ENCODE measurements at places on chromosomes 4 and X.

GRCh38 chr4:19304028-19304427, 947.7 kb upstream of the SLIT2 start:
- no peak for DNase-seq

DNA sequence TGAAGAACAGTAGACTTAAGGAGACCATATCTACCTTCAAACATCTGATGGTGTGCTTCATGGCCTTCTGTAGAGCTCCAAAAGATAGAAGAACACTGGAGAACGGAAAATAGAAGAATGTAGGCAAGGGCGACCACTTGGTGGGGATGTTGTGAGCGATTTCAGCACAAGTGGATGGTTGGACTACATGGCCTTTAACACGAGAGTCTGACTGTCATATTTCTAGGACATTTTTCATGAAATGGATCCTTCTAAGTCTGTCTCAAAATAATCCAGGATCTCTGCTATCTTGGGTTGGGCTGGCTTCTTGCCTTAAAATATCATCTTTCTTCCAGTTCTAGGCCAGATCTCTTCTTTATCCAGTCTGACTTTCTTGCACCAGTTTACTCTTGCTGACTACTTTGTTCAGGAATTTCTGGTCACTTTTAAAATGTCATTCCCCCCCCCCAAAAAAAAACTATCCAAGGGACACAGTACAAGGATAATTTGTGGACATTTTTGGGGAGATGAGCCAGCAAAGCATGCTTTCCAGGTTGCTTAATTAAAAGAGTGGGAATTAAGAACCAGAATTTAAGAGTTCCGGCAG, 1.2 kb upstream of the MID1IP1 start:
- no peak for DNase-seq

- no peak for DNase-seq
These were observed 26.4 kb downstream of the NOP14 start for GRCh38 chr4:2936773-2937145.

- no peak for DNase-seq
These were observed 22.5 kb downstream of the SLC9B2 start for GRCh38 chr4:103054030-103054429.

- DNase-seq = no peak
These were observed 288.3 kb downstream of the CHIC1 start for GRCh38 chrX:73851014-73852009.

GRCh38 chr4:89829470-89830138, 7.4 kb downstream of the SNCA start:
- DNase-seq = no peak

DNA sequence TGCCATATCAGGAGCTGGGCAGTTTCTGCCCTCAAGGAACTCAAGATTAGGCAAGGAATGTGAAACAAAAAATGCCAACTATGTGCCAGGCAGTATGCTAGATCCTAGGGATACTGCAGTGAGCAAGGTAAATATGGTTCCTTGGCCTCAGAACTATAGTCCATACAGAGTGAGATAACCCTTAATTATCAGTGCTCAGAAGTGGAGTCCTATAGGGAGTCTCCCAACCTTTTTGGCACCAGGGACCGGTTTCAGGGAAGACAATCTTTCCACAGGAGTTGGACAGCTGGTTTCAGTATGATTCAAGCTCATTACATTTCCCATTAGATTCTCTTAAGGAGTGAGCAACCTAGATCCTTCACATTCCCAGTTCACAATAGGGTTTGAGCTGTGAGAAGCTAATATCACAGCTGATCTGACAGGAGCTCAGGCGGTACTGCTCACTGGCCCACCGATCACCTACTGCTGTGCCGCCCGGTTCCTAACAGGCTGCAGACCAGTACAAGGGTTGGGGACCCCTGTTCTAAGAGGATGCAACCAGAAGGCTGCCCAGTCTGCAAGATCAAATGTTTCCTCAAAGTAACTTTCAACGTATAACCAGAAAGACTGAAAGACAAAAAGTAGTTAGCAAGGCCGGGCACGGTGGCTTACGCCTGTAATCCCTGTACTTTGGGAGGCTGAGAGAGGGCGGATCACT, 1.7 kb upstream of the SRP72 start:
- no peak for DNase-seq

- no peak for DNase-seq
These were observed 65.8 kb downstream of the SLIT2 start for GRCh38 chr4:20317424-20317985.

DNA sequence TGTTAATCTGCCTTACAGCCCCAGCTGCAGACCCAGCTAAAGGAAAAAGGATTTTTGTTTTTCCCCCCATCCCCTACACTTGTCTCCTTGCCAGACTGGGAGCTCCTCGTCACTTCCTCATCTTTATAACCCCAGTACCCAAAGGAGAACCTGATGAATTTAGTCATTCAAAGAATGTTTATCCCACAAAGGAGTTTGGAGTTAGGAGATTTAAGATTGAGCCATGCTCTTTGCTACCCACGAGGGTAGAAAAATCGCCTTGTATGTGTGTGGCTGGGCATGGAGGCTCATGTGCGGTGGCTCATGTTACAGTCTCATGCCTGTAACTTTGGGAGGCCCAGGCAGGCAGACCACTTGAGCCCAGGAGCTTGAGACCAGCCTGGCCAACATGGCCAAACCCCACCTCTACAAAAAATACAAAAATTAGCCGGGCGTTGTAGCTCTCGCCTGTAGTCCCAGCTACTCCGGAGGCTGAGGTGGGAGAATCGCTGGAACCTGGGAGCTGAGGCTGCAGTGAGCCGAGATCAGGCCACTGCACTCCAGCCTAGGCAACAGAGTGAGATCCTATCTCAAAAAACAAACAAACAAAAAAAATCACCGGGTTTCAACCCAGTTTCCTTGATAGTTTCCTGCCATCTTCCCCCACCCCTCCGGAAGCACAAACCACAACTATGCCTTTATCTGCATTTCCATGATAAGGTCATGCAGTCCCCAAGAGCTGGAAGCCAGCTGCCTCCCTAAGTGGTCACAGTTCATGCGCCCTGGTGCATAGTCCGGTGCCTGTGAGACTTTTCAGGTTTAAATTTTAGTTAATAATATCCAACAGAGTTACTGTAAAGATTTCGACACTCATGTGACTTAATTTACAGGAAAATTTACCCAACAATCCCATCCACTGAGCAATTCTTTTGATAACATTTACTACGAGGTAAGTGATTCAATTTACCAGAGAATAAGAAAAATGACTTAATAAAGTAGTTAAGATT, 1.5 kb downstream of the CFAP97 start:
- no peak for DNase-seq

GRCh38 chrX:15853586-15854079, 980 bp downstream of the AP1S2 start:
- DNase-seq = no peak
